HEK293T (cell line): ENCODE measurements at places on chromosomes 11 and 22.

GRCh38 chr11:66974724-66975404 lies at the start of gene C11orf86:
Gene C11orf86, plus strand, starts transcription at chr11:66975304. Its CDS starts 59 bp downstream, at chr11:66975363.
- no peak for DNase-seq

DNA sequence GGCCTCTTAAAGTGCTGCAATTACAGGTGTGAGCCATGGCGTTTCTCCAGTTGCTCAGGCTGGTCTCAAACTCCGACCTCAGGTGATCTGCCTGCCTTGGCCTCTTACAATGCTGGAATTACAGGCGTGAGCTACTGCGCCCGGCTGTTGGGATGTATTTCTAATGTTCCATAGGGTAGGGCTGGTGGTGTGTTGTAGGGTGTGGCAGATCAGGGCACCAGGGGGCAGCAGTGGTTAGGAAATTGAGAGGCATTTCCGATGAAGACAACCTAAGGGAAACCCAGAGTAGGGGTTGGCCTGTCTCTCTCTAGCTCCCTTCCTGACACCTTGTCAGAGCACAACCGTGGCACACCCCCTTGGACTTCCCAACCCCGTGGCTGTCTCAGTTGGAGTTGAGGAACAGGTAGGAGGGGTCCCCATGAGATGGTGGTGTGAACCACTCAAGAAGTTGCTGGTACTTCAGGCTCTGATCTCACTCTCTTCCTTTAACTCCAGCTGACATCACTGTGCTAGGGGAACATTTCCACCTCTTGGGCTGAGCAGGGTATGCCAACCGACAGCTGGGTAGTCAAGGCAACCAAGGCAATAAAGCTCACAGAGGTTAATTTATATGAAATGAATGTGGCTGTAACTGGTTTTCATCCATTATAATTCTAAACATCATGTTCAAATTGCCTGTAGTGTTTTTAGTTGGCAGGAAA lies 33.0 kb downstream of the YWHAH start:
- DNase-seq, result peak; percentile 89

GRCh38 chr11:73648121-73648520 lies 1.7 kb downstream of the PLEKHB1 start:
- DNase-seq, result no peak

- DNase-seq, result peak; percentile 66
These were observed 13.3 kb upstream of the CACNA1I start for GRCh38 chr22:39556970-39557841.

- no peak for DNase-seq
These were observed 11.9 kb downstream of the MS4A8 start for GRCh38 chr11:60711276-60711675.

- DNase-seq, result no peak
These were observed 38.8 kb upstream of the PHF21A start for GRCh38 chr11:46160100-46160499.

- DNase-seq, result peak; percentile 68
These were observed 12.7 kb downstream of the C11orf91 start for GRCh38 chr11:33687733-33688479.

GRCh38 chr11:104333977-104334376 lies 170.0 kb upstream of the PDGFD start:
- no peak for DNase-seq

DNA sequence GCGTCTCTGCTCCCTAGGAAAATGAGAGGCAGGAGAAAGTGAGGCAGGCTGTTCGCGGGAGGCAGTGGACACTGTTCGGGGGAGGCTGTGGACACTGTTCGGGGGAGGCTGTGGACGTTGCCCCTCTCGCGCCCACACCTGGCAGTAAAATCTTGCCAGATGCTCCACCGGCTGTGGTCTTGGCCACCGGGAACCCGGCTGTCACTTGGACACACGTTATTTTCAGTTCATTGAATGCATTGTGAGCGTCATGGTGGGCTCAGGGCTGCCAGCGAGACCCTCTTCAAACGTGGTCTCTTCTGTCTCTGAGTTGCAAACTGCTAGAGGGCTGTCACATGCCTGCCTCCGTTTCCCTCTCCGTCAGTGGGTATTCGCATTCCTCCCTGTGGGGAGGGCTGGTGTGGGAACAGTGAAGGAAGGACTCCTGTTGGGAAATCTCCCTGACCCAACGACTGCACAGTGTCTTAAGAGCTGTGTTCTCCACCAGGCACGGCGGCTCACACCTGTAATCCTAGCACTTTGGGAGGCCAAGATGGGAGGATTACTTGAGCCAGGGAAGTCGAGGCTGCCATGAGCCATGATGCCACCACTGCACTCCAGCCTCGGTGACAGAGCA lies 1.4 kb downstream of the PRR5 start:
- no peak for DNase-seq
